ENCODE measurements at places on chromosomes 2 and 18.

DNA sequence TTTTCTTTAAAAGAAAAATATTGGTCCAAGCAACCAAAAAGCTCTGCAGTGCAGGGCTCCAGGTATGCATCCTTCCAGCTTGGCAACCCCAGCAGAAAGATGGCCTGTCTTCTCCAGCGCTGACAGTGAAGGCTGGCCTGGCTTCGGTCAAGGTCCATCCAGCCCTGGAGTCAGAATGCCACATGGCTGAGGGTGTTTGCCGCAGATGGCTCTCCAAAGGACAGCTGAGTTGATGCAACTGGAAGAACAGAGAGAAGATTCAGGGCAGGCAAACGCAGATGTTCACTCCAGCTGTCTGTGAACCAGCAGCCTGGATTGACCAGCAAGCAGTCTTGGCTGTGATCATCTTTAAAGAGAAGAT is 51.4 kb downstream of the MARCO start:
- no peak for DNase-seq

DNA sequence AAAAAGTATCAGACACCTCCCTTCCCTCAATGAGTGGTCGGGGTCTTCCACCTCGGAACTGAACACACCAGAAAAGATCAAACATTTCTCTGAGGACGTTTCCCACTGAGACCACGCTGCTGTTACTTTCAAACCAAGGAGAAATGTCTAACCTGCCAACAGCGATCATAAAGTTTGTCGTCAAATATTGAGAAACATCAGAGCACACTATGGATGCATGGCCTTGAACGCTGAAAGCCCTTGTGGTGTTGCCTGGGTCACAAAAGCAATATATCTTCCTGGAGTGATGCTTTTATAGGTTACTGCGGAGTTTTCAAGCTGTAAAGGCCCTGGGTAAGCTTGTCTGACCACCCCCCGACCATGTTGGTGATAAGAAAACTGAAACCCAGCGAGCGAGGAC is 70.2 kb upstream of the ID2 start:
- no peak for DNase-seq

DNA sequence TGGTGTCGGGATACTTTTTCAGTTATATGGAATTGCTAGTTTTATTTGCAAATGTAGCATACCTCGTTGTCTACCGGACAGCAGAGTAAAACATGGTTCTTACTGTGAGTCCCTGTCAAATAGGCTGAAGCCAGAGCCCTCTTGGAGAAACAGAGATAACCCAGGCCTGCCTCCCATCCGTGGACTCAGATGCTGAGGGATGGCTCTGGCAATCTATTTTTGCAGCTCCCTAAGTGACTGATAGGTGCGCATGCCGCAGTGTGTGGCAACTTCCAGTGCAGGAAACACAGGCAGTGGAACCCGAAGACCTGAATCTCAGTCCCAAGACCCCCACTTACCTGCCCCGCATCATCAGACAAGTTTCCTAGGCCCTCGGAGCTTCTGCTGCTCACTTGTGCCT is 33.6 kb downstream of the STEAP3 start:
- DNase-seq: no peak

- no peak for DNase-seq
Measured at GRCh38 chr2:237490009-237490711, 3.1 kb downstream of the MLPH start.

Data from fibroblast of gingiva (primary cell).